Activated CD4-positive, alpha-beta T cell treated with anti-CD3 and anti-CD28 coated beads, Interleukin-2, amount 10 ng/mL, durations not matched to agents 7 days and 5 days (primary cell): ENCODE measurements at places on chromosomes 16 and 17.
A peak's percentile ranks its signal among the peaks of the same experiment; 100 is the strongest.

DNA sequence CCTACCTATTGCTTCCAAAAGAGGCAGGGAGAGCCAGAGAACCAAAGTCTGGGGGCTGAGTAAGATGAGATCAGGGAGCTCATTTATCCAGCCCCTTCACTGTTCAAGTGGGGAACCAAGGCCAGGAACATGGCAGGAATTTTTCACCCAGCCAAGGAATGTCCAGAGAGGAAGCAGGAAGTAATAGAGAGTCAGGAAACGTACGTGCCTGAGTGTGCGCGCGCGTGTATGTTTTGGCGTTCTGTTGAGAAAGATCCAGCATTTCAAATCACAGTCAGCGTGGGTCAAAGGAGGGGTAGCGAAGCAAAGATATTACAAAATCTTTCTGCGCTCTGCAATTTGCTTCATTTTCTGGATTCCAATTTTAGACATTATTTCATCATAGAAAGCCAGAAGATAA is 41.9 kb upstream of the WSCD1 start:
- no peak overlapping the region for H3K4me3 ChIP-seq
- no peak for DNase-seq
- H3K4me1 ChIP-seq = no peaks in the 10 kb centered on the region

DNA sequence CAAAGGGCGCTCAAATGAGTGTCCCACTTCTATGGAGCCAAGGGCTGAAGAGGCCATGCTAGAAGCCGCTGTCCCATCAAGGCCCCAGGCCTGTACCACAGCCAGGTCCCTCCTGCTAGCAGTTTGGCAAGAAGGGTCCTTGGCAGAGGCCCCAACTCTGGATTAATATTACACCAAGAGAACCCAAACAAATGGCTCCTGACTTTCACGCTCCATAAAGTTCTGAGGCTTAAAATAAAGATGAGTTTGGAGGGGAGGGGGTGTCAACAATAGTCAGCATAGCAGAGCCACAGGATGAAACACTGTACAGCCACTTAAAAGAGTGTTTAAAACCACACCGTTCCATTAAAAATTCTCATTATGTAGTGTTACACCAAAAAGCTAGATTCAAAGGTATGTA is 30.5 kb downstream of the CUEDC1 start:
- peaks cover 20% of the 10 kb centered on the region for H3K27me3 ChIP-seq
- peaks cover 20% of the 10 kb centered on the region for H3K4me1 ChIP-seq
- H3K4me3 ChIP-seq = no peak overlapping the region

DNA sequence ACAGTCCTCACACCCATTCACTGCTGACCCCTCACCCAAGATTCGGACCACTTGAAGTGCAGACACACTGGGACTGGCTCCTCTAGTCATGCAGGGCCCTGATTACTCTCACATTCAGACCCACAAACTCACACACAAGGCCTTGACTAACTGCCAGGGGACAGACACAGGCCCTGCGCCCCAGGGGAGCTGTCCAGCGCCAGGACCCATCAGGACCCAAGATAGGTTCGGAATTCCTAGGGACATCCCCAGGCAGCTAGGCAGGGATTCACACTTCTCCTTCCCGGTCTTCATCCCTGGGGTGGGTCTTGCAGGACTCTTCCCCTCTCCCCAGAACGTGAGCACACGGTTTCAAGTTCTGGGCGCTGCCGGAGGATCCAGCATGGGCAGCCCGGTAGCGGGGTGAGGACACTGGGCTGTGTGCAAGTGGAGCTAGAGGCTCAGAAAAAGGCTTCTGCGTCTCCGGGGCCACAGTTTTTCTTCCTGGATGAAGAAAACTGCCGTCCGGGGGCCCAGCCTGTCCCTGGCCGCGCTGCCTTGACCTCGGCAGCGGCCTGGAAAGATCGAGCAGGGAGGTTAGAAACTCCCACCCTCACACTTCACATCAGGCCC is 1.6 kb downstream of the SEZ6 start:
- H3K27me3 ChIP-seq = peaks cover 37% of the 10 kb centered on the region
- no peak overlapping the region for H3K4me3 ChIP-seq
- no peak overlapping the region for H3K27ac ChIP-seq
- DNase-seq = no peak
- H3K4me1 ChIP-seq = peaks cover 2% of the 10 kb centered on the region
- H3K36me3 ChIP-seq = no peaks in the 10 kb centered on the region

DNA sequence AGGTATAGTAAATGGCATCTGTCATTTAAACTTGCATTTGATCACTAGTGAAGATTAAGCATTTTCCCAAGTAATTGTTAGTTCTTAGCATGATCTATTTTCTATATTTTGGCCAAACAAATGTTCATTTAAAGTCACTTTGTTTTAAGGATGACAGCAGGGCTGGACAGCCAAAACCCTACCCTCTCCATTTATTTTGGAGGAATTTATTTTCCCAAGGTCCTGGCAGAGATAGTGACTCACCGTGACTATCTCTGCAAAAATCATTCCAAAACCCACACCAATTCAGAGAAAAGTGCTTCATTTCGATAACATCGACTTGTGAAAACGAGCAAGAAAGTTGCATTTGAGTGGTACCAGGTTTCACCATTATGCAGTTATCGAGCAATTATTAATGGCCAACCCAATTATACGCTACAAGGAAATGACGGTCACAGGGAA is 665 bp upstream of the AKAP1 start:
- peaks cover 37% of the 10 kb centered on the region for H3K4me1 ChIP-seq
- H3K27ac ChIP-seq = peak overlapping the region; percentile 94
- H3K4me3 ChIP-seq = peak overlapping the region; percentile 86
- peaks cover 4% of the 10 kb centered on the region for H3K27me3 ChIP-seq
- H3K36me3 ChIP-seq = no peaks in the 10 kb centered on the region
- DNase-seq = no peak

GRCh38 chr16:50796829-50797228 is 54.9 kb downstream of the CYLD start:
- no peak for DNase-seq
- H3K27ac ChIP-seq = no peak overlapping the region
- H3K4me3 ChIP-seq = no peak overlapping the region

- H3K4me3 ChIP-seq = no peak overlapping the region
- H3K36me3 ChIP-seq = no peaks in the 10 kb centered on the region
- peaks cover 2% of the 10 kb centered on the region for H3K4me1 ChIP-seq
Observed at GRCh38 chr17:58289869-58290268, 9.1 kb upstream of the MPO start.

DNA sequence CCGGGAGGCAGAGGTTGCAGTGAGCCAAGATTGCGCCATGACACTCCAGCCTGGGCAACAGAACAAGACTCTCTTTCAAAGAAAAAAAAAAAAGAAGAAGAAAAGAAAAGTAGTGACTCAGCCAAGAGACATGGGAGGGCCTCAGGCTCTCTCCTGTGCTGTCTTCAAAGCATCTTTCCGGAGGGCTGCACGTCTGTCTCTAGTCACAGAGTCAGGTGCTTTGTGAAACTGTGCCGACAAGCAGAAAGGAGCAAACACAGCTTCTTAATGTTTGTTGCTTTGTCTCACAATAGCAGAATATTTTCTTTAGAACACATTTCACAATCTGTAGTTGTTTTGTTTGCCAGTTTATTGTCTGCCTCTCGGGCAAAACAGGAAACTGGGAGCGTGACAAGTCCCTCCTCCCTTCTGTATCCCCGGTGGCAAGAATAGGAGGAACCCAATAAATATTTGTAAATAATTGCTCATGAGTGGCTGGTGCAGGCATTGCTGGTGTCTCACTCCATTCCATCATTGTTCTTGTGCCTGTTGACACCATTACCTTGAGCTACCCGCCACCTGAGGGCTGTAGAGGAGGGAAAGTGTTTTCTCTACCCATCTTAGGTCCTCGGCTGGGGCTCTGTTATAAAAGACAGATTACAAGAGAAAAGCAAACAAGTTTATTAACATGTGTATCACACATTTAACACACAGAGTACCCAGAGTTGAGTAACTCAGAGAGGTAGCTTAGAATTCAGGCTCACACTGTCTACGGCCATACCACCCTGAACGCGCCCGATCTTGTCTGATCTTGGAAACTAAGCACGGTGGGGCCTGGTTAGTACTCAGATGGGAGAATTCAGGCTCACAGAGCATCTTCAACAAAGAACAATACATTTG is 5.5 kb downstream of the GAST start:
- peaks cover 14% of the 10 kb centered on the region for H3K4me1 ChIP-seq
- H3K36me3 ChIP-seq = no peaks in the 10 kb centered on the region
- peak; percentile 39 for DNase-seq

DNA sequence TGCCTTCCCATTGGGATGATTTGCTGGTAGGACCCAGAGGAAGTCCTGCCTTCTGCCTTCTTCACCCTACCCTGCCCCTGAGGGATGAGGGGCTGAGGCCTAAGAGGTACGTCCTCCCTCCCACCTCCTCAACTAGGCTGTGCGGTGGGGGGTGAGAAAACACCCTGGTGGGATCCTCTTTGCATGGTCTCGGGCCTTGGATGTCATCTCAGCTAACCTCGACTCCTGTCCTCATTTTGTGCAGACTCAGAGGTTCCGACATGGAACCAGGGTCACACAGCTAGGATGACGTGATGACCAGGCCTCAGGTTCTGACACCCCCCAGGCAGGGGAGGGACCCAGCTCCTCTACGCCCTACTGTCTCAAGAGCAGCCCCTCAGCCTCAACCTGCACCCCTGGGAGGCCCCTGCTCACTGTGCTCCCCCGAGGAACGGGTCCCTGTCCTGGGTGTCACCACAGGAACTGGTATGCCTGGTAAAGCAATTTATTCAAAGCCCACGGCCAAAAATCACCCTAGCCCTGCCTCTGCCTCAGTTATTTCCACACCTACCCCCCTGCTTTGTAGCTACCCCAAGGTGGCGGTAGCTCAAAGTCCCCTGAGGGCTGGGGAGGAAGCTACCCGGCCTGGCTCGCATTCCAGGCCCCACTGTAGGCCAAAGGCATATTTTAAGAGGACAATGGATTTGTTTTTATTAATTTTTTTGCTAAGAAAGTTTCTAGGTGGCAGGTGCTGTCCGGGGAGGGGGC is 17.5 kb downstream of the UNC13D start:
- DNase-seq = no peak
- H3K27ac ChIP-seq = peak overlapping the region; percentile 76
- peaks cover 19% of the 10 kb centered on the region for H3K36me3 ChIP-seq
- peaks cover 25% of the 10 kb centered on the region for H3K4me1 ChIP-seq
- H3K4me3 ChIP-seq = no peak overlapping the region
- H3K27me3 ChIP-seq = no peaks in the 10 kb centered on the region

GRCh38 chr17:80428796-80429195 is 13.8 kb downstream of the ENDOV start:
- no peaks in the 10 kb centered on the region for H3K27me3 ChIP-seq
- no peak for DNase-seq
- no peak overlapping the region for H3K27ac ChIP-seq
- no peak overlapping the region for H3K4me3 ChIP-seq
- H3K4me1 ChIP-seq = peaks cover 15% of the 10 kb centered on the region
- no peaks in the 10 kb centered on the region for H3K36me3 ChIP-seq
